ENCODE measurements at places on chromosomes 1 and 21. TPM values are rescaled to one million over a fixed set of nuclear protein-coding genes. Genes with fewer than 3 reads are reported as not detected.

Gene FCRL4
- total RNA-seq, result not detected

Gene GBP6
- not detected for total RNA-seq

Gene TMEM240
- 0.75 TPM for total RNA-seq

Gene C1orf53
- 5.7 TPM for total RNA-seq

Gene MAP3K21
- 9.2 TPM for total RNA-seq

Gene SLC25A34
- total RNA-seq, result 0.43 TPM

Measured in A549 treated with AZD2906 at 1 μM for 4 hours (cell line).